ENCODE measurements at places on chromosomes 1 and 21.

GRCh38 chr1:205449750-205450443 is 5.9 kb downstream of the BLACAT1 start:
- DNase-seq = peak; percentile 3

GRCh38 chr1:166166698-166167571 is at the start of gene FAM78B:
FAM78B (minus strand) TSS chr1:166167001; CDS start chr1:166166248, 753 bp downstream.
- no peak for DNase-seq

DNA sequence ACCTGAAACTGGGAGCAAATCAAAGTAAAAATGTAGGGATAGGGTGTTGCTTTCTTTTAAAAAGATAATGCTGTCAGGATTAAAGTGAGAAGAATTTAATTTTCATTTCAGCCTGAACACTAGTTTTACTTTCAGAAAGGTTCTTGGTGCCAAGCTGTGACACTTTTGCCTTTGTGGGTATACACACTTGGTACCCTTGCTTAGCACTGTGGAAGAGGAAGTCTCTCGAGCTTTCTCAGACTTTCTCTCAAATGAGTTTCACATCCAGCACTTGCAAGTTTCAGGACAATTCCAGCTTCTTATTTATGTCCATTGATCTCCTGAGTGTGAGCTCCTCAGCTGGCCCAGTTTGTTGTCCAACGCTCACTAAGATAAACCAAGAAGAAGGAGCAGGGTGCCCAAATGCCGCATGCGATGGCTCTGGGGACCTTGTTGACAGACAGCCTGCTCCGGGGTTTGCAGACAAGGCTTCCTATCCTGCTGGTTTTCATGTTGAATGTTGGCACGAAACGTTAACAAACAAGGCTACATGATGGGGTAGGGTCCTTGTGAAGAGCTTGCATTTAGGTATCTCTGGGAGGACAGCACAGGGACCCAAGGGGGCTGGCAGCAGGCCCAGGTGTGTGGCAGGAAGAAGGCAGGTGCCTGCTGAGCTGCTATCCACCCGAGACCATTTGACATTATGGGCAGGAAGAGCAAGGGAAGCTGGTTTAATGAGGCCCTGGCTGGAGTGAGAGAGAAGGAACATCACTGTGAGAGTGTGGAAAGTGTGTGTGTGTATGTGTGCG is 79.7 kb downstream of the POFUT2 start:
- DNase-seq = no peak

GRCh38 chr21:45050797-45051489 is 23.4 kb upstream of the ADARB1 start:
- DNase-seq = no peak

DNA sequence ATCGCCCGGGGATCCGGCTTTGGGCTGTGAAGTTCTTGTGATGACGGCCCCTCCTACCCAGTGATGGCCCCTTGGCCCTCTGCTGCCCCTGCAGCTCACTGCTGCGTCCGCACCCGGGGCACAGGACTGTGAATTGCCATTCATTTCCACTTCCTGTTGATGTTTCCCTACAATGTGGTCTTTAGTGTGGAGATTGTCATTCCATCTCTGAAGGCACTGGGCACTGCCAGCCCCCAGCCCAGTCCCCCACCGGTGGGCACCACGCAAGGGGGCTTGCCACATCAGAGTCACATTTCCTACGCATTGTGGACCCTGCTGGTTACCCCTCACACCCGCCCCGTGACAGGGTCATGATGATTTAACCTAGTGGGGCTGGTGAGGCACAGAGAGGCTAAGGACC is 2.5 kb upstream of the MX2 start:
- DNase-seq = no peak

Data from stromal cell of bone marrow (primary cell).